H54 (cell line): ENCODE measurements at places on chromosomes 2 and 18.

- DNase-seq, result no peak
Observed at GRCh38 chr2:98720286-98720685, 10.6 kb downstream of the MGAT4A start.

DNA sequence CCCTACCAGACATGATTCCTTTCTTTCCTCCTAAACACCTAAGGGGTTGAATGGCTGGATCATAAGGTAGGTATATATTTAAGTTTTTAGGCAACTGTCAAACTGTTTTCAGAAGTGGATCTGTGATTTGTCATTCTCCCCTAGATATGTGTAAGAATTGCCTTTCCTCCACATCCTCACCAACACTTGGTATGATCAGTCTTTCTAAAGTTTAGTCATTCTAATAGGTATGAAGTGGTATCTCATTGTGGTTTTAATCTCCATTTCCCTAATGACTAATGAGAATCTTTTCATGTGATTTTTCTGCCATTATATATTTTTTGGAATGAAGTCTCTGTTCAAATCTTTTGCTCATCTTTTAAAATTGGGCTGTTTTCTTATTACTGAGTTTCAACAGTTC is 122.1 kb downstream of the TFCP2L1 start:
- no peak for DNase-seq

DNA sequence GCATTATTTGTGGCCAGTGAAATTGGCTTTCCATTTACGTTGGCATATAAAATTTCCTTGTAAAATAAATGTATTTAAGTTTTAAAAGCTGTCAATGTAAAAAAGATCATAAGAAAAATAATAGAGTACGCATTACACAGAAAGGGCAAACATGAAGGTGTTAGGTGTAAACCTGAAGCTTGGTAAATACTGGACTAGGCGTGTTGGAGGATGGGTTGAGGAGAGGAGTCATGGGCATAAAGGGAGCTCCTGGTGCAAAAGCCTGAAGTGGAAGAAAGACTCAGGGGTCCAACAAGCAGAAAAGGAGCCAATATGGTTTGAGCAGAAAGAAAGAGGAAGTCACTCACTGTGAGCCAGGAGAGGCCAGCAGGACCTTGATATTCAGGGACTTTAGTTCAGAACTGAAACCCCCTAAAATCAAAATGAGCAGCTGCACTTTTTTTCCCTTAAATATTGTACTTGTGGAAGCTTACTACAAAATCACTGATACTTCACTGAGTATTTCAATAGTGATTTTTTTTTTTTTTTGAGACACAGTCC is 24.4 kb downstream of the SP5 start:
- no peak for DNase-seq

- DNase-seq, result no peak
Observed at GRCh38 chr18:26978812-26979341, 113.4 kb upstream of the AQP4 start.

- no peak for DNase-seq
Observed at GRCh38 chr2:197092431-197092830, 165.9 kb upstream of the PGAP1 start.

GRCh38 chr2:191245869-191246531 is 796 bp downstream of the MYO1B start:
- no peak for DNase-seq

GRCh38 chr18:57807336-57808117 is 4.4 kb upstream of the ATP8B1 start:
- no peak for DNase-seq

- no peak for DNase-seq
Observed at GRCh38 chr2:8403876-8404275, 278.0 kb upstream of the ID2 start.

DNA sequence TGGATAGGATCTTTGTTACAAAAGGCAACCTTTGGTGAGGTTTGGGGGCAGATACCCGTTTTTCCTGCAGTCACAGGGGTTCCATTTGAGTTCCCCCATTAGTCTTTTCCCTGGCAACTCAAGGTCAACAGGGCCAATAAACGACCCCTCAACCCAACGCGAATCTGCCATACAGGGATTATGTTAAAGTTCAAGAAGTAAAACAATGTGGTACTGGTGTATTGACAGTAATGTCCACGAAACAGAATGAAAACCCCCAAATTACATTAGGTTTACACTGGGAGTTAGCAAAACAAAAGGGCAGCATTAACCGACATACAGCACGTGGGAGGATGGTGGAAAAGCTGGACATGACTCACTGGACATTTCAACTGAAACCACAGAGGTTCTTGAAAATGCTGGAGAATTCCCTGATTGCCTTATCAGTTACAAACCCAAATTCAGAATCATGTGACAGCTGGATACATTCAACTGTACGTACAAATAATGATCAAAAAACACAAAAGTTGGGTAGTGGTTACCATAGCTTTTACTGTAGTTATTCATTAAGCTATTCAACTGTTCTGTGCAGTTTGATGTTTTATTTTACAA is 4.9 kb upstream of the IMP4 start:
- no peak for DNase-seq
